ENCODE measurements at places on chromosomes 1 and 21. TPM values are rescaled to one million over a fixed set of nuclear protein-coding genes. Genes with fewer than 3 reads are reported as not detected.

DNA sequence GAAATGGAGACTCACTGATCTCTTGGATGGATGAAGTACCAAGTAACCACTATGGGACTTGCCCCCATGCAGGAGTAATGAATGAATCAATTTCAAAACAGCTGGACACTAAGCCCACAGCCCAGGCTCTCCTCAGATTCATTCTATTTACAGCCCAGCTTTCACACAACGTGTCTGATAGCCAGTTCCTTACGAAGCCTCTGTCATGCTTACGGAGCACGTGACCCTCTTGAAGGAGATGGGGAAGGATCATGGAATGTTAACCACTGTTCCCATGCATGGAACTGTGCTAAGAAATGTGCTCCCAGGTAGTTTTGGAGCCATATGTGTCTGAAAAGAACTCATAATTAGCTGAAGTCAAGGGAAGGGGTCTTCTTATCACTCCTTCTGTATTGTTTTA, 124.1 kb downstream of the KIF26B start:
- no peak for DNase-seq
- no peaks in the 10 kb centered on the region for H3K36me3 ChIP-seq
- no peaks in the 10 kb centered on the region for H3K4me1 ChIP-seq
- no peak overlapping the region for H3K27ac ChIP-seq
- H3K27me3 ChIP-seq = no peaks in the 10 kb centered on the region

- H3K27me3 ChIP-seq = no peaks in the 10 kb centered on the region
- H3K4me1 ChIP-seq = no peaks in the 10 kb centered on the region
- no peak for DNase-seq
- H3K27ac ChIP-seq = no peak within 1 kb of the TSS
- no peak within 1 kb of the TSS for H3K4me3 ChIP-seq
Measured at GRCh38 chr1:152599934-152600333, at the start of gene LCE3C. LCE3C (plus strand) TSS chr1:152600234; CDS start chr1:152600732, 498 bp downstream.

ZBTB37 gene
- total RNA-seq = 6.7 TPM

LCE2C gene
- not detected for total RNA-seq

- no peak for DNase-seq
- no peak overlapping the region for H3K27ac ChIP-seq
- no peaks in the 10 kb centered on the region for H3K36me3 ChIP-seq
- peaks cover 8% of the 10 kb centered on the region for H3K4me1 ChIP-seq
Measured at GRCh38 chr1:183230413-183230812, 44.3 kb downstream of the LAMC2 start.

FPGT gene
- 17.2 TPM for total RNA-seq
